HCEC 1CT (cell line): ENCODE measurements at places on chromosomes 11 and 22.

DNA sequence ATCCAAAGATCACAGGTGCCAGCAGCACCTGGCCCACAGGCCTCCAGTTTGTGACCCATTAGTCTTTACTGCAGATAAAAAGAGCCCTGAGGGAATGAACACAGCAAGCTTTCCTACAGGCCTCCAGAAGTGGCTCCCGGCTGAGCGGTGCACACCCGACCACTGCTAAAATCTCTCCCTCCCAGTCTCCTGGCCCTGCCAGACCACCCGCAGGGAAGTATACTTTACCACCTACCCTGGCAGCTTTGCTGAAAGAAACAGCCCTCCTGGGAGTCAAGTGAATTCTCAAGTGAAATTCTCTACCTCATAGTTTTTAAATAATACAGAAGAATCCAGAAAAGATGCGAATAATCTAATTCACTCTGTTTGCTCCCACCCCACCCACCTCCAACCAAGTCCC, 15.4 kb upstream of the MTNR1B start:
- DNase-seq, result no peak

DNA sequence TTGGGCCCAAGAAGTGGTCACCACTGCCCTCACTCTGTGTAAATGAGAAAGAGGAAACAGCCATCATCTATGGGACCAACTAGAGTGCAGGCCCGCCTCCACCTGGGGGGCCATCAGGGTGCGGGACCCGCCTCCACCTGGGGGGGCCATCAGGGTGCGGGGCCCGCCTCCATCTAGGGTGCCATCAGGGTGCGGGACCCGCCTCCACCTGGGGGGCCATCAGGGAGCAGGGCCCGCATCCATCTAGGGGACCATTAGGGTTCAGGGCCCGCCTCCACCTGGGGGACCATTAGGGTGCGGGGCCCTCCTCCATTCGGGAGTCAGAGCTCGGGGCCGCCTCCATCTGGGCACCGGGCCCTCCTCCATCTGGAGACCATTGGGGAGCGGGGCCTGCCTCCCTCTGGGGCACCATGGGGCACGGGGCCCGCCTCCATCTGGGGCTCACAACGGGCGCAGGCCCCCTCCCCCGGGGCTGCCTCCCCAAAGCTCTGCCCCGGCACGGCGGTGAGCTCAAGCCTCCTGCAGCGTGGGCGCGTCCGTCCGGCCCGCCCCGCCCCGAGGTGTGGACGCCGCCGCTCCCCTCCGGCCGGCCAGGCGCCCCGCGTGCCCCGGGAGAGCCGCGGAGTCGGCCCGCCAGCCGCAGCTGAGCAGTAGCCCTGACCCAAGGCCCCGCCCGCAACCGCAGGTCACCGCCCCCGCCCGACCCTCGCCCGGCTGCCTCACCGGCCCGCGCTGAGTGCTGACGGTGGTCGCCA, 512 bp downstream of the TOLLIP start:
- no peak for DNase-seq

DNA sequence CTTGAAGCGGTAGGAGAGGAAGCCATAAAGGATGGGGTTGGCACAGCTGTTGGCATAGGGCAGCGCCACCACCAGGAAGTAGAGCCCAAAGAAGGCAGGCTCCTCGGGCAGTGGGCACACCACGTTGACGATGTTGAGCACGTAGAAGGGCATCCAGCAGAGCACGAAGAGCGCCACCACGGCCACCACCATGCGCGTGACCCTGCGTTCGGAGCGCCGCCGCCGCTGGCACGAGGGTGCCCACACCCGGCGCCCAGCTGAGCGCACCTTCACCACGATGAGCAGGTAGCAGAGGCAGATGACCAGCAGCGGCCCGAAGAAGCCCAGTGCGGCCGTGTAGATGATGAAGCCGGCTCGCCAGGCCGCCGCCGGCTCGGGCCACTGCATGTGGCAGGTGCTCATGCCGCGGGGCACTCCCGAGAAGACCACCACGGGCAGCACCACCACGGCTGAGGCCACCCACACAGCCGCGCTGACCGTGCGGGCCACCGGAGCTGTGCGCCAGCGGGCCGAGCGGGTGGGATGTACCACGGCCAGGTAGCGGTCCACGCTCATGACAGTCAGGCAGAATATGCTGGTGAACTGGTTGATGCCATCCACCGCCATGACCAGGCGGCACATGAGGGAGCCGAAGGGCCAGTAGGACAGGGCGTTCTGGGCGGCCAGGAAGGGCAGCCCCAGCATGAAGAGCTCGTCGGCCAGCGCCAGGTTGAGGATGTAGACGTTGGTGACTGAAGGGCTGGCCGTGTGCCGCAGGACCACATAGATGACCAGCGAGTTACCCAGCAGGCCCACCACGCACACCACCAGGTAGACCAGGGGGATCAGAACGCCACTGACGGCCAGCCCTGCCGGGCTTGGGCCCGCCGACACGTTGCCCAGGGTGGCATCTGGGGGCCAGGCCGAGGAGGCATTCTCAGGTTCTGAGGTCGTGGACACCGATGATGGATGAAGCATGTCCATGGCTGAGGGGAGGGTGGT, 5.1 kb downstream of the SSTR3 start:
- DNase-seq, result no peak

DNA sequence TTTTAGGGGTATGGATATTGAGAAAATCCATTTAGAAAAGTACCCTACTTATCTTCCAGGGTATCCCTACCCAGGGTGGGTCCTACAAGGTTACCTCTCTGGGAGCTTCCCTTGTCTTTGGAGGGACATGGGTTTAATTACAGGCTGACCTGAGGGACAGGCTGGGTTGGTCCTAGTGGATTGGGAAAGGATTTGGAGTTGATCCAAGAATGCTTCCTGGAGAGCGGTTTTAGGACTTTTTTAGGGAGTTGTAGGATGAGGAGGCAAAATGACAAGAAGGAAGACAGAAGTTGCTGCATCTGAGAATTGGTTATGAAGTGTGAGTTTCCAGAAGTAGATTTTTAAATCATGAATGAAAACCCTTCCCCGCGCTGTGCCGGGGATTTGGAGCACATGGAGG, 61.8 kb upstream of the CRTAM start:
- DNase-seq, result no peak

DNA sequence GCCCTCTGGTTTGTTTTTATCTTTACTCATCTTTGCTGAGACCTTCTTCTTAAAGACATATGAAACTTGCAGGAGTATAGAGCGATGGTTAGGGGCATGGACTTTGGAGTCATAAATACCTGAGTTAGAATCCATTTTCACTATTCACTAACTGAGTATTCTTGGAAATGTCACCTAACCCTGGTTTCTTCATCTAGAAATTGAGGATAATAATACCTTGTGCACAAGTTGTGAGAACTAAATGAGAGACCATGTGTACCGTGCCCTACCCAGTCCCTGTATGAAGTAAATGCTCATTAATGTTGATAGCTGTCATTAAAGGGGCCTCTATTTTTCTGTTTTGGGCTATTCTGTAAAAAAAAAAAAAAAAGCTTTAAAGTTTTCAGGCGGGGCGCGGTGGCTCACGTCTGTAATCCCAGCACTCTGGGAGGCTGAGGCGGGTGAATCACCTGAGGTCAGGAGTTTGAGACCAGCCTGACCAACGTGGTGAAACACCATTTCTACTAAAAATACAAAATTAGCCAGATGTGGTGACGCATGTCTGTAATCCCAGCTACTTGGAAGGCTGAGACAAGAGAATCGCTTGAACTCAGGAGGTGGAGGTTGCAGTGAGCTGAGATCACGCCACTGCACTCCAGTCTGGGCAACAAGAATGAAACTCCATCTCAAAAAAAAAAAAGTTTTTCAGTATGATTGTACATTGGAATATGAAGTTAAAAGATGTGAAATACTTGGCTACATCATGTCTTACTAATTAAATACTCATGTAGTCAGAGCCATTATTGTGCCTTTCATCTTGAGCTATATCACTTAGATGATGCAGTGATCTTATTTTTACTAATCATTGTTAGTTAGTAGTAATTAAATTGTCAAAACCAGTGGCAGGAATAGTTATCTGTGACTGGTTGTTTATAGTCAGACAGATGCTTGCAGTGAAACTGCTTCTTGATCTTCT, 95.0 kb downstream of the AMOTL1 start:
- no peak for DNase-seq

GRCh38 chr11:36596880-36597279, 1.2 kb downstream of the RAG2 start:
- DNase-seq, result no peak

DNA sequence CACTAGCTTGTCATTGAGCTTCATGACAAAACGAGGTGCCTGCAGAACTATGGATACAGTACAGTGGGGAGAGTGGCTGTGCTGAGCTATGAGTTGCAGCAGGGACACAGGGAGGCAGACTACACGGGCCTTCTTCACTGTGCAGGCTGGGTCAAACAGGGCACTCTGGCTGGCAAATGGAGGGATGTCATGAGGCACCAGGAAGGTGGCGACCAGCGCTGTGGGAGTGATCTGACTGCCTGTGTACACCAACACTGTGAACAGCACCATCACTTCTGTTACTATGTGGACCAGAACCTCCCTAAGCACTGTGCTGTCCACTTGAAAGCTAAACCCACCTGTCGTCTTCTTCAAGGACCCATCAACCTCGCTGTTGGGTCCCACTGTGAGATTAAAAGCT, 3.1 kb downstream of the PKDREJ start:
- no peak for DNase-seq

DNA sequence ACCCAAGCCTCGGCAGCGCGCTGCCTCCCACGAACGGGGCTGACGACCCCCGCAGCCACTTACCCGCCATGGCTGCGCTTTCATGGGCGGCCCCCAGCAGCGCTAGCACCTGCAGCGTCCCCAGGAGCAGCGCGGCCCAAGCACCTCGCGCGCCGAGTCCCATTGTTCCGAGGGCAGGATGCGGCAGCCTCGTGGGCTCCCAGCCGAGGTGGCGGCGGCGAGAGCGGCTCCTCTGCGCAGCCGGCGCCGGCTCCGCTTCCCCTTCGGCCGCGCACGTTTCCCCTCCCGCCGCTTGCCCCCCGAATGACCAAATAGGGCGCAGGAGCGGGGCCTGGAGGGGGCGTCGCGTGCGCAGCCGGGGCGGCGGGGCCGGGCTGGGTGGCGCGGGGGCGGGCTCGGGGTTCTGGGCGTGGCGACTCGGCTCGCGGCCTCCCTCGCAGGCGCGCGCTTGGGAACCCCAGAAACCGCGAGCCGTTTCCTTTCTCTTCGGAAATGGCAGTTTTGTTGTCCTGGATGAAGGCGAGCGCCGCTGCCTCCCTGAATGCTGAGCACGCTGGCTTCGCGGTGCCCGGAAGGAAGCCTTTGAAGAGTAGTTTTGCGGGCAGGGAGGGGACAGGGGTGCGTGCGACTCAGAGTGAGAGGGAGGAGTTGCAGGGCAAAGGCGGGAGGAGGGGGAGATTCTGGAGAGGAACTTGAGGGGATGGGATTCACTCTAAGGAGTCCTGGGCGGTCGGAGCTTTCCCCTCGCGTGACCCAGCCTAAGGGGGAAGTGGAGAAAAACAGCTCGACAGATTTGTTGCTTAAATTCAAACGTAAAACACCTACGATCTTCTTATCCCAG, at the start of gene TMEM123:
Gene TMEM123, minus strand, starts transcription at position 305 of the 841 bp plus-strand sequence. Its CDS starts 142 bp downstream, at position 163.
- peak; percentile 73 for DNase-seq

DNA sequence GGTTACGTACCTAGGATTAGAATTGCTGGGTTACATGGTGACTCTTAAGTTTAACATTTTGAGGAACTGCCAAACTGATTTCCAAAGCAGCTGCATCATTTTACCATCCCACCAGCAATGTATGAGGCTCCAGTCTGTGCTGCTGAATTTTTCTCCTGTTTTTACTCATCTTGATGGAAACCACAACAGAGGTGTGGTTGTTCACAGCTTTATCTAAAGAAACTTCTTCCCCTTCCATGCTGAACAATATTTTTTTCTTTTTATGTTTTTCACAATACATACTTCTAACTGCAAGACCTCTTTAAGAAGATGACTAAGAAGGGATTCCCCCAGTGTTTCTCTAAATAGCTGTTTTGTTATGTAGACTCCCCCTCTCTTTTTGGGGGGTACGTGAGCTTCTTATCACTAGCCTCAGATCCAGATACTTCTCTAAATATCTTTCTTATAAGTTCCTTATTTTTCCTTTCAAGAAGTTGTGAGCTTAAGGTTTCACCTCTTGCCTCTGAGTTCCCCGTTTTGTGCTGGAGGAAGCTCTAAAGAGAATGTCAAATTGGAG, 24.0 kb downstream of the TCP11L1 start:
- peak; percentile 45 for DNase-seq

GRCh38 chr22:50701428-50702154, 29.0 kb downstream of the SHANK3 start:
- DNase-seq, result no peak
